ENCODE measurements at places on chromosomes 3 and 15. TPM values are rescaled to one million over a fixed set of nuclear protein-coding genes. Genes with fewer than 3 reads are reported as not detected.

The HTR3E gene
- total RNA-seq = not detected

The DPPA2 gene
- total RNA-seq = not detected

The GADL1 gene
- not detected for total RNA-seq

The CCR2 gene
- not detected for total RNA-seq

The TLR9 gene
- total RNA-seq = under 0.01 TPM

The IL1RAP gene
- 6.6 TPM for total RNA-seq

The PPP2R3A gene
- 9.8 TPM for total RNA-seq

The SAMMSON gene
- total RNA-seq = not detected

The GOLGA6L7 gene
- total RNA-seq = not detected

The CLDN11 gene
- total RNA-seq = 272 TPM

The CPN2 gene
- not detected for total RNA-seq

The UBAP1L gene
- total RNA-seq = under 0.01 TPM

The LYZL4 gene
- not detected for total RNA-seq

The WDR93 gene
- total RNA-seq = 0.15 TPM

The CPEB1 gene
- 2.4 TPM for total RNA-seq

The DALRD3 gene
- 59.5 TPM for total RNA-seq

The ST3GAL6 gene
- total RNA-seq = 0.74 TPM

The LPCAT4 gene
- total RNA-seq = 10.8 TPM

The FHIT gene
- total RNA-seq = 0.50 TPM

The GUCA1C gene
- not detected for total RNA-seq

The LRCH3 gene
- total RNA-seq = 14.0 TPM

The BFSP2 gene
- total RNA-seq = not detected

The LAMB2 gene
- 215 TPM for total RNA-seq

The SLC24A5 gene
- not detected for total RNA-seq

The MITF gene
- total RNA-seq = 4.6 TPM

The SPINK8 gene
- total RNA-seq = not detected

The SERINC4 gene
- 0.15 TPM for total RNA-seq

The ITGB5 gene
- total RNA-seq = 67.3 TPM

The CYP1A1 gene
- not detected for total RNA-seq

The NECTIN3 gene
- 34.6 TPM for total RNA-seq

The KLHL40 gene
- not detected for total RNA-seq

The PRSS50 gene
- total RNA-seq = not detected

The TMEM212 gene
- total RNA-seq = not detected

The MYO5C gene
- total RNA-seq = 0.15 TPM

The TM6SF1 gene
- 4.2 TPM for total RNA-seq

The MAP1A gene
- total RNA-seq = 18.7 TPM

The CYP19A1 gene
- not detected for total RNA-seq

The AMOTL2 gene
- total RNA-seq = 91.1 TPM

The SLC28A2 gene
- not detected for total RNA-seq

The IQCF5 gene
- total RNA-seq = not detected

The TIMP4 gene
- total RNA-seq = 11.3 TPM

The CDV3 gene
- total RNA-seq = 121 TPM

The FLNB gene
- 112 TPM for total RNA-seq

All from bronchus fibroblast of lung (primary cell).